ENCODE measurements at places on chromosomes 16 and 17.
A peak's percentile ranks its signal among the peaks of the same experiment; 100 is the strongest.

- peak; percentile 56 for DNase-seq
These were observed 555 bp downstream of the NUP88 start for GRCh38 chr17:5418858-5419355.

- DNase-seq = no peak
These were observed 5.9 kb downstream of the SLC16A5 start for GRCh38 chr17:75093548-75094158.

DNA sequence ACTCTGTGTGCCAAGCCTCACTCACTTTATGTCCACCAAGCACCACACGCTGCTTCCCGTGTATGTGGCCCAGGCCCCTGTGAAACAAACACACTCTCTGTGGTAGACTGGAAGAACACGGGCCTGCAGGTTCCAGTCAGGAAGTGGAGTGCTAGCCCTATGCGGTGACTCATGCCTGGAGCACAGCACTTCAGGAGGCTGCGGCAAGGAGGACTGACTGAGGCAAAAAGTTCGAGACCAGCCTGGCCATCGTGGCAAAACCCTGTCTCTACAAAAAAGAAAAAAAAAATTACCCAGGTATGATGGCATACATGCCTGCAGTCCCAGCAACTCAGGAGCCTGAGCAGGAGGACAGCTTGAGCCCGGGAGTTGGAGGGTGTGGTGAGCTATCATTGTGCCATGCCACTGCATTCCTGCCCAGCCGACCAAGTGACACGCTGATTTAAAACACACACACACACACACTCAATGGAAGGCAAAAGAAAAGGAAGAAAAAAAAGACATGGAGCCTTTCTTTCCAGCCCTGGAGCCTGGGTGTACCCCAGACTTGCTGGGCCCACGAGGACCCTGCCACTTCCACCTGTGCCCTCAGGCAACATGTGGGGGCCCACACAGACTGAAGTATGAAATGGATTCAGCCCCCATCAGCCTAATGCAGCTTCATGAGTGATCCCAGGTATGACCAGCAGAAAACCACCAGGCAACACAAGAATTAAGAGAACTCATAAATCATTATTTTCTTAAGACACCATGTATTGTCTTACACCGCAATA, 126.6 kb downstream of the ANKRD11 start:
- no peak for DNase-seq

- no peak for DNase-seq
These were observed 53.9 kb downstream of the PLCG2 start for GRCh38 chr16:81832801-81833547.

DNA sequence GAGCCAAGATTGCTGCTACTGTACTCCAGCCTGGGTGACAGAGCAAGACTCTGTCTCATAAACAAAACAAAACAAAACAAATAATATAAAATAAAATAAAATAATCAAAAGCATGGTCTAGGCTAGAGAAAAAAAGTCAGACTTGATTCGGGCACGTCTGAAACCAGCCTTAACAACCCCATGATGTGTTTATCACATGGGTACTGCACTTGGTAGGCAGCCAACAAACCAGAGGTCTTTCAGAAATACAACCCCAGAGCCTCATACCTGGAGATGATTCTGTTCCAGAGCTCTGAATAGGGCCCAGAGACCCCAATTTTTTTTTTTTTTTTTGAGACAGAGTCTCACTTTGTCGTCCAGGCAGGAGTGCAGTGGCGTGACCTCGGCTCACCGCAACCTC, 9.6 kb upstream of the HAPSTR1 start:
- DNase-seq = no peak

DNA sequence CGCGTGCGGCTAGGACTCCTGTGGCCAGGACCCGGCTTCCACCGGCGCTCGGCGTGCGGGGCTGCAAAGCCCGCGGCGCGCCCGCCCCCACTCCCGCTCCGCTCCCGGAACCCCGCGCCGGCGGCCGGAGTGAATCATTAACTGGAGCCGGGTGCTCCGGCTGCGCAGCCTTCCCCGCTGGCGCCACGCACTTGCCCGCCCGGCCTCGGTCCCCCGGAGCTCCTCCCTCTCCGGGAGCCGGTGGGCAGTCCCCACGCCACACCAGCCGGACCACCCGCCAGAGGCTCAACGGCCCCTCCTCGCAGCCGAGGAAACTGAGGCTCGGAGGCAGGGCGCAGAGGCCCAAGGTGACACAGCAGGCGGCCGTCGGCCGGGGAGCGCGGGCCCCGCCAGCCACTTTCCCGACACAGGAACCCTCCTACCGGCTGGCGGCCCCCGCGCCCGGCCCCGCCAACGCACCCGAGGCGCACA, 580 bp downstream of the BCAR1 start:
- no peak for DNase-seq

- DNase-seq = no peak
These were observed 30.5 kb downstream of the ITGAE start for GRCh38 chr17:3770466-3770865.

- no peak for DNase-seq
These were observed 4.0 kb downstream of the PYY start for GRCh38 chr17:43949781-43950180.

DNA sequence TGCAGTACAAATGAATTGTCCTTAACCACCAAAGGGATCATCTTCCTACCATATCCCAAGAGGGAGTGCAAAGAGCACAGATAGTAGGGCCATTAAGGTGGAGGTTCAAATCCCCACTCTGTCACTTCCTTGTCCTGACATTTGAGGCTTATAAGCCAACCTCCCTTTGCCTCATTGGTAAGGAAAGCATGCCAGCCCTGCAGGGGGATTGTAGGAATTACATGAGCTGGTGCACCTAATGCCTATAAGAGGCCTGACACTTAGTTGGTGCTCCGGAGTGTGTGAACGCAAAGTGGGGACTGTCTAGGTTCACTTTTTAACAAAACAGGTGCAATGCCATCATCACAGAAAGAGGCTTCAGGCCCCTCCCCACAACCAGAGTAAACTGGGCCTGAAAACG, 374.4 kb downstream of the SNX29 start:
- DNase-seq = no peak

DNA sequence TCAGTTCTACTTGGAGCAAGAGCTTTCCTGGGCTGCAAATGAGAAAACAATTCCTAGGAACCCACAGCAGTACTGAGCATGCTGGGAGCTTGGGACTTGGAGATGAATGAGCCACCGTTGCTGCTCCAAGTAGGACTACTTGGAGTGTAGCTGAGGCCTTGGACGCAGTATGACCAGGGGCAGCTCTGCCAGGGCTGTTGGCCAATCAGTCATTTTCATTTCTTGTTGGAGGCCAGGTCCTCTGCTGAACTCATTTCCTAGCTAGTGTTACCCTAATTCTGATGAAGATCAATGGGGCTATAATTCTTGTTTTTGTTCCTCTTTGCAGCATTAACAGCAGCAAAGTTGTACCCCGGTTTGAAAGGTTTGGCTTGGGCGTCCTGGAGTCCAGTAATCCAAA, 8.0 kb upstream of the LGALS9 start:
- DNase-seq = no peak
